ENCODE measurements at places on chromosomes 1 and 21.

GRCh38 chr1:179831852-179832699, 45.5 kb downstream of the TOR1AIP2 start:
- no peak for DNase-seq

- no peak for DNase-seq
Measured at GRCh38 chr1:162564762-162565218, 3.3 kb downstream of the UAP1 start.

GRCh38 chr1:234272656-234273312, 100.5 kb upstream of the COA6 start:
- DNase-seq: no peak

DNA sequence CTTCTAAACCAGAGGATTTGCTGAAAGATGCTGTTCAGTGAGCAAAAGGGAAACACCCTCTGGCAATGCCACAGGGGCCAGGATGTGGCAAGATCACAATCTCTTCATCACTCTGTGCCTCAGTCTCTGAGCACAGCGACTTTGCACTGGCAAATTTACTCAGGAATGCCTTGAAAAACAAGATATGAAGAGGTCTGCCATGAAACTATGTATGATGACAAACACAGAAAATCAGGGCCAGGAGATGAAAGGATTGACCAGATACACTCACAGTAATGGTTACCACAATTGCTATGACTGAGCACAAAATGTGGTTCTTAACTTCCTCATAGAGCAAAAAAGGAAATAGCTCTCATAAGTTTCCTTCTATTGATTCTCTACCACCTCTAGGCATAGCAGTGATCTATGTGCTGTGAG, 5.8 kb downstream of the TTC13 start:
- no peak for DNase-seq

DNA sequence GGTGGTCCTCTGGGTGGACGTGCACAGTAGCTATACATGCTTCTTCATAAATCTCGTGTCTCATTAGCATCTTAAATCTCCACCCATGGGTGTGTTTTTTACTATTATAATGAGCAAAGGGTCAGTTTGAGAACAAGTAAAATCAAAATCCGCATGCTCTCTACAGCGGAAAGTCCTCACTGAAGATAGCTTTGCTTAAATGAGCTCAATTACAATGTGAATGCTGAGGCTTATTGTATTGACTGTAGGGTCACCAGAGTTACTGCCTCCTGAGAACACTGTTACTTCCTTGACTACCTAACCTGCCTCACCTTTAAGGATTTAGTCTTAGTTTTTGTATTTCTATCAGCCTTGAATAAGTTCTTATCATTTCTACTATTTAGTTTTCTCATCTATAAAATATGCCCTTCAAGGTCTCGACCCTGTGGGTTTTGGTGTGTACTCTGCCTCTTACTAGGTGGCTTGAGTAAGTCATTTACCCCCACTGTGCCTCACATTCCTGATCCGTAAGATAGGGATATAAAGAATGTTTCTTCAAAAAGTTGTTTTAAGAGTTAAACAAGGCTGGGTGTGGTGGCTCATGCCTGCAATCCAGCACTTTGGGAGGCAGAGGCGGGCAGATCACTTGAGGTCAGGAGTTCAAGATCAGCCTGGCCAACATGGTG, 7.9 kb downstream of the SLAMF7 start:
- no peak for DNase-seq

DNA sequence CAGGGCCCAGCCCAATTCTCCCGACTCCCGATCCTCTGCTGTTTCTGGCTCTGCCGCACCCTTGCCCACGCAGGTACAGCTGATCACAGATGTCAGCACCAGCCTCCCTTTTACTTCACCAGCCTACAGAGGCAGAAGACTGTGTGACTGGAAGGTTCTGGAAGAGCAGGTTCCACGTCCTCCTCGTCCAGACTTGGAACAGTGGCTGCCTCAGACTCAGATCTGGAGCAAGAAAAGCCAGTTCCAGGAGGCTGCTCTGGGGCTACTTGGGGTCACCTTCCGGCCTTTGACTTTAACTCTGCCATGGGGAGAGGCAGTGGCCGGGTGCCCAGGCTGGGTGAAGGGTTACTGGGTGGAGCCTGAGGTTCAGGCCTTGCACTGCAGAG, 16.1 kb upstream of the KLHDC7A start:
- no peak for DNase-seq

- no peak for DNase-seq
Measured at GRCh38 chr21:32548978-32549377, 36.3 kb downstream of the TCP10L start.

DNA sequence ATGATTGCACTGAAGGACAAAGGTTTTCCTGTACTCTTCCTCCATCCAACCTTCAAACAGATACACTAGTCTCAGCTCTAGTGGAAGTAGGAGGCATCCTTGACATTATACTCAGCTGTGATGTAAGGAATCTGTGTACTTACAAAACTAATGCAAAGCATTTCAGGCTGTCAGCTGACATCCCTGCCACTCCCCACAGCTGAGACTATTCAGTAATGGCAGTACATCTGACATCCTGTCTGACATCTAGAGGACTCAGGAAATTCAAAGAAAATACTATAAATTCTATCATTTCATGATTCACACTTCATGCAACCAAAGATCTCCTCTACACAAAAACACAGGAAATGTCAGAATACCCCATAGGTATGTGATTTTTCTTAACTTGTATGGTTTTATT, 325.8 kb downstream of the SMYD3 start:
- no peak for DNase-seq

- DNase-seq: no peak
Measured at GRCh38 chr1:100866041-100866900, 28.4 kb downstream of the EXTL2 start.

DNA sequence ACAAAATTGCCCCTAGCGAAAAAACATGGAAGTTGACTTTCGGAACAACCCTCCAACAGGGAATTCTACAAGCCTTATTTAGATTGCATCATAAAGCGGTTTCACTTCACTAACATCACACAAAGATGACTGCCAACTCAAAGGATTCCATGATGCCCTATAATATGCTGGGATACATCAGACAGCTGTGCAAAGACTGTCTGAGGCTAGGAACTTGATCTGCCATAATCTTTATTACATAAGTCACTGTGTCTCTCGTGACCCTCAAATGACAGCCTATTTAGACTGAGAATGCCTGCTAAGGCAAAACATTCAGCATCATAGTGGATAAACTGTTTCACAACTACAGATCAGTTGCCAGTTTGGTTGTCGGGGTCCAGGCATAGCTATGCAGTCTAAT, 23.8 kb downstream of the FH start:
- DNase-seq: no peak

GRCh38 chr1:235442788-235443429, 61.3 kb downstream of the B3GALNT2 start:
- DNase-seq: peak; percentile 13
